Large intestine (tissue), 12 donors: ENCODE measurements at places on chromosomes 7 and 10. TPM values are rescaled to one million over a fixed set of nuclear protein-coding genes. Genes with fewer than 3 reads are reported as not detected.
A peak's percentile ranks its signal among the peaks of the same experiment; 100 is the strongest.

- no peak for DNase-seq
These were observed 105.3 kb downstream of the SKAP2 start for GRCh38 chr7:26759108-26759507.

- DNase-seq = peak; percentile 39
These were observed 132.6 kb upstream of the PODXL start for GRCh38 chr7:131688738-131689661.

- no peak for DNase-seq
These were observed 420.9 kb upstream of the MGMT start for GRCh38 chr10:129046065-129046681.

CCDC3 gene
- polyA plus RNA-seq = 8.4 TPM

GRCh38 chr7:128890306-128891109, 20.0 kb downstream of the KCP start:
- no peak for DNase-seq

DNA sequence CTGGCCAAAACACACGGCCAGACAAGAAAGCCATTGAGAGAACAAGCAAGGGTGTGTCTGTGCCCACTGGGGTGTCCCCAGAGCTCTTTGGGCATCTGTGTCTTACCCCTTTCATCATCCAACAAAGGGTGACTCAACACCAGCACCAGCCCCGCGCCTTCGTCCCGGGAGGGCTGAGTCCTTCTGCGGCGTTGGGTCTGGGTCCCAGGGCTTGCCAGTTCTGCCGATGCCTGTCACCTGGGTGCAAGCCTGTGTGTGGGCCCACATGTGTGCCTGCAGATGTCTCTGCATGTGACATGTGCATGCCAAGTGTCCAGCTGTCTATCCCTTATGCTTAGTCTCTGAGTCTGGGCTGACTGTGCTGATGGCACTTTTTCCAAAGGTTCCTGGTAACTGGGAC, 24.4 kb upstream of the ELN start:
- DNase-seq = no peak

UBE2D1 gene
- 21.9 TPM for polyA plus RNA-seq

GRCh38 chr7:128035712-128036111, 4.5 kb upstream of the LRRC4 start:
- no peak for DNase-seq

- DNase-seq = no peak
These were observed 2.2 kb downstream of the DLX6 start for GRCh38 chr7:97007583-97007861.

DNA sequence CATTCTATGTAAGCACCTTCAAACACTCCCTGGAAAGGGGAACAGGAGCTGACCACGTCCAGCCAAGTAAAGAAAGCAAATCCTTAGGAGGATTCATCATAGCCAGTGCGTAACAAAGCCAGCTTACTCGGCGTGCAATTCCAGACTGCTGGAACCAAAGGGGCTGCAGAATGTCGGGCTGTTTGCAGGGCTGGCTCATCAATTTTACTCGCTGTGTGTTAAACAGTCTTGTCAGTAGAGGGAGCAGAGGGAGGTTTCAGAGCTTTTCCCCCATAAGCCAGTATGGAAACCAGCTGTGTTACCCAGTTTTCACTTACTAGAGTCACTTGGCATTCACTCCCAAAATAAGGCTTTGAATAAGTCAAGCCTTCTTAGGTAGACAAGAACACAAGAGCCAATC, 127.1 kb downstream of the KMT2E start:
- DNase-seq = no peak

DNA sequence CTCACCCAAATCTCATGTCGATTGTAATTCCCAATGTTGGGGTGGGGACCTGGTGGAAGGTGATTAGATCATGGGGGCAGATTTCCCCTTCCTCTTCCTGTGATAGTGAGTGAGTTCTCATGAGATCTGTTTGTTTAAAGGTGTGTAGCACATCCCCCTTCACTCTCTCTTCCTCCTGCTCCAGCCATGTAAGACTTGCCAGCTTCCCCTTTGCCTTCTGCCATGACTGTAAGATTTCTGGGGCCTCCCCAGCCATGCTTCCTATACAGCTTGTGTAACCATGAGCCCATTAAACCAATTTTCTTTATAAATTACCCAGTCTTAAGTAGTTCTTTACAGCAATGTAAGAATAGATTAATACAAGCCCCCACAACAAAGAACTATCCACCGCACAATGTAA, 109.9 kb upstream of the JAZF1 start:
- DNase-seq = no peak

DNA sequence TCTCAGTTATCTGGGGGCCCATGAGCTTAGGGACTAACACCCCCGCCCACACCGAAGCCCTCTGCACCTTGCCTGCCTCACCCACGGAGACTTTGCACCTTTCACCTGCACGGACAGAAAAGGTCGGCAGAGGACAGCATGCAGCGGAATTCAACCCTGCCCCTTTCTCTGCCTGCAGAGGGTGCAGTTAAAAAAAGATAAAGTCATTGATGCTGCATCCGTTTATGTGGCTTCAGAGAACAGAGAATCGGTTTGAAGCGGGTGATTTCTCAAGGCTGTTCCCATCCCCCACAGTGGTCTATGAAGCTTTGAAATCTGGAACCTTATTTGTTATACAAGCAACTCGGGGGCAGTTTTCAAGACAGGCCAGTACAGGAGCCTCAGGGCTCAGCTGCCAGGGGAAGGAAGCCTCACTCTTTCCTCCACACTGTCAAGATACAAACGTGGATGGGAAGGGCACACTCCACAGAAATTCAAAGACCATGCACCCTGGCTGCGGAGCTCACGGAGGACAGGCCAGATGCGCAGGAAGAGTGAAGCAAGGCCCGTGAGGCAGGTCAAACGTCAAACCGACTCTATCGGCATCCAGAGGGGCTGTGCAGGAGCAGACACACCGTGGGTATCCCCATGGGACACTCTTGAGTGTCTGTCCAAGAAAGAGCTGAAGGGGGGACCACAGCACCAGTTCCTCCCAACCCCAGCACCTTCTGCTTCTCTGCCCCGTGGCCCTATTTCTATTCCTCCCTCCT, 66.3 kb downstream of the INSIG1 start:
- peak; percentile 37 for DNase-seq

- no peak for DNase-seq
These were observed 44.3 kb downstream of the NUDCD3 start for GRCh38 chr7:44445986-44446671.

DNA sequence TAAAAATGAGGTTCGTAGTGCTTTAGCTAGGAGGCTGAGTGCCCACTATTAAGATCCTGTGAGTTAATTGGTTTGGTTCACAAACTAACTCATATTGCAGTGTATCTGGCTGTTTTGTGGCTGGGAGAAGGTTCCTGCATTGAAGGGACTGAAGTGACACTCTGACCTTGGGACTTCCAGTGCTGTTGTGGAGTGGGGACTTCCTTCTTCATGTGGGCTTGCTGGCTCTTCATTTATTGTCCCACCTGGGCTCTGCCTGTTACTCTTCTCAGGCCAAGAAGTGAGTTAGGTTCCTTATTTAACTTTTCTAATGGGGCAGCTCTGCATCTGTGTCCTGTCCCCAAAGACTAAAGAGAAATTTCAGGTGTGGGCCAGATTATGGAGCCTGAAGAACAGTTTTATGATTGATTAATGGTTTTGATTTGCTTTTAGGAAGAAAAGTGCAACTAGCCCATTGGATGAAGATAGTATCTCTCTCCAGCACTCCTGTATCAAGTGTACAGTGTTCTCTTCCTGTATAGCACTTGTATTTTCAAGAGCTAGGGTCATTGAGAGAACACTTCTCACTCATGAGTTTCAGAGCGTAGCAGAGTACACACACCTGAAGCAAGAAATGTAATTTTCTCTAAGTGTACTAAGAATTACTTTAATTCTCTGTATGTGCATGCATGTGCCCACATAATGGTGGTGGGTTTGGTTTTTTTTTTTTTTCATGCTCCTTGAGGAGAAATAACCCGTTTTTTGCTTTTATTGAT, 54.8 kb downstream of the AUTS2 start:
- peak; percentile 27 for DNase-seq

IQUB gene
- 0.58 TPM for polyA plus RNA-seq

TMEM130 gene
- 4.4 TPM for polyA plus RNA-seq

OIT3 gene
- polyA plus RNA-seq = 9.9 TPM

DNA sequence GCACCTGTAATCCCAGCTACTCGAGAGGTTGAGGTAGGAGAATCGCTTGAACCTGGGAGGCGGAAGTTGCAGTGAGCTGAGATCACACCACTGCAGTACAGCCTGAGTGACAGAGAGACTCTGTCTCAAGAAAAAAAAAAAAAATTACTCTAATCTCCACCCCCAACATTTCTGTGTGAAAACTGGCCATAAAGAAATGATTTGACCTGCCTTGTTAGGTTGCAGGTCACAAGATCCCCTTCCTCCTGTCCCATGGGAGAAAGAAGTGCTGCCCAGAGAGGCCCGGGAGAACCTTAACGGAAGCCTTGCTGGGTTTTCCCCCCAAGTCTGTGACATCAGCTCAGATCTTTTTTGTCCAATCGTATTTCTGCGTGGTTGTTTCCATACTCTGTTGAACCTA, 8.7 kb upstream of the CALHM1 start:
- no peak for DNase-seq

DNA sequence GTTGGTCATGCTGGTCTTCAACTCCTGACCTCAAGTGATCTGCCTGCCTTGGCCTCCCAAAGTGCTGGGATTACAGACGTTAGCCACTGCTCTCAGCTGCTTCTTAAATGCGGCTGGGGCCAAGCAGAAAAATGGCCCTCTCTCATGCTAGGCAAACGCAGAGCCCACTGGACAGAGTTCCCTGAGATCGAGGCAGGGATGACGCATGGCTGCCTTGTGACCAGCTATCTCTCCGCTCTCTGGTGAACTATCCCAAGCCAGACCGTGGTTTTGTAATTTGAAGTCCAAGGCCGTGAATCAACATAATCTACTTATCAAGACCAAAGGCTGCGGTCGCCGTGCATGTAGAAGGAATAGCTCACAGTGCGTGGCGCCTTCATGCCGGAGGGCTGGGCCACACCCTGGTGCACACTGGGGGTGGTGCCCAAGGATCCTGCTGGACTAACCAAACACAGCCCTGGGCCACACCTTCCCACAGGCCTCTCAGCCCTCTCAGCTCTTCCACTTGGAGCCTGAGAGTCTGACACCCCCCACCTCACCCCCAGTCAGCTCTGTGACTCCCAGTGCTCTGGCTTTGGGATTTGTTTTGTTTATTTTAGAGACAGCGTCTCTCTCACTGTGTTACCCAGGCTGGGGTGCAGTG, 88.1 kb upstream of the CUX1 start:
- DNase-seq = peak; percentile 97

GRCh38 chr10:78441694-78442093, 408.0 kb downstream of the RPS24 start:
- DNase-seq = no peak
